ENCODE measurements at places on chromosomes 3 and 15. TPM values are rescaled to one million over a fixed set of nuclear protein-coding genes. Genes with fewer than 3 reads are reported as not detected.

Gene GCNT3
- total RNA-seq = 472 TPM

Gene BDH1
- total RNA-seq = 208 TPM

Gene ANKDD1A
- 1.1 TPM for total RNA-seq

Gene DAPK2
- 48.8 TPM for total RNA-seq

Gene PLCD1
- total RNA-seq = 114 TPM

Gene LRRC58
- 12.1 TPM for total RNA-seq

Gene SNX33
- total RNA-seq = 29.3 TPM

Measured in left colon (tissue), 2 donors.